ENCODE measurements at places on chromosomes 4 and X.

DNA sequence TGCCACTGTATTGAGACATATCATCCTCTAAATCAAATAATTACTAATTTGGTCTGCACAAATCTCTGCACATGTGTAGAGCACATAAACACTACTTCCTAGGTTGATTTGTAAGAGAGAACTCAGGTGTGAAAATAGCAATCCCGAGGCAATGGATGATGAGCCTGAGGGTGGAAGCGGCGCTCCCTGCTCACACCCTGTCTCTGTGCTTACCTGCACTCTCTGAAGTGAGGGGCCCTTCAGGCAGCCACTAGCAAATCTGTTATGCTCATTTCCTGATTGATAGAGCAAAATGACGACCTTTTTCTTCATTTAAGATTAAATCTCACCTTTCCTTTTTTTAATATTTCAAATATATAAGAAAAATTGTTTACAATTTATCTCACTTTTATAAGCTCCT lies 1995.7 kb upstream of the AGA start:
- DNase-seq = no peak

GRCh38 chr4:25913056-25913850 lies 767 bp upstream of the SMIM20 start:
- DNase-seq = no peak

GRCh38 chrX:42869659-42870476 lies 91.9 kb upstream of the PPP1R2C start:
- no peak for DNase-seq

DNA sequence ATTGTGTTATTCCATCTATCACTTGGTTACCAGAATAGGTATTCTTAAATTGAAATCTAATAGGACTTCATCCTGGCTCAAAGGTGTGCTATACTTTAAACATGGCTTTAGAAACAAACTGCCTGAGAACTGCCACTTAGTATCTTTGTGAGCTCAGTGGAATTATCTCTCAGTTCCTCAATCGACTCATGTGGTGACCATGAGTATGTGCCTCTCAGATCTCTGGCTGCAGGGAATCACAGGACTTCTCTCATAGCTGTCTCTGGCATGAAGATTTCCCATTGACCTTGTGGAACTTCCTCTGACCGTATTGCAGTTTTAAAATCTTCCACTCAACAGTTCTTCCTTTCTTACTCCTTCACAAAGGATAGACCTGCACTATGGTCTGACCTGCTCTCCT lies 681.9 kb upstream of the BOD1L1 start:
- DNase-seq = no peak

GRCh38 chr4:10120943-10121567 lies 4.5 kb upstream of the WDR1 start:
- DNase-seq = no peak

- no peak for DNase-seq
Observed at GRCh38 chr4:152185786-152186550, 349.9 kb downstream of the FBXW7 start.

GRCh38 chr4:38091636-38092035 lies 131.4 kb downstream of the PTTG2 start:
- no peak for DNase-seq
